ENCODE measurements at places on chromosomes 13 and 19.

DNA sequence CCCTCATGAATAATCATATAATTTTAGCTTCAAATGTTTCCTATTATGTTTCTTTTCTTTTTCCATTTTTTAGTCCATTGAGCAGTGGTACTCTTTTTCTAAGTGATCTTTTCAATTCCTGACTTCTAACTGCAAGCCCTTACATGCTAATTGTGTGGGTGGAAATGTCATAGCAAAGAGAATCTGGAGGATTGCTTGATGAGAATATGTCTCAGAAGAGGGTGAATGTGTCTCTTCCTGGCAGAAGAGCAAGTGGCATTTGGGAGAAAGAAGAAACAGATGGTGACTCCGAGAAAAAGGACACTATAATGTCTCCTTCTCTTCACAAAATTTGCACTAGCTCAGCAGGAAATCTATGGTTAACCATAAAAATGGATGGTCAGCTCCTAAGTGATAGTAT lies 2320.0 kb downstream of the PCDH9 start:
- no peaks in the 10 kb centered on the region for H3K27me3 ChIP-seq
- no peaks in the 10 kb centered on the region for H3K36me3 ChIP-seq
- H3K27ac ChIP-seq: no peak overlapping the region
- H3K4me1 ChIP-seq: peaks cover 13% of the 10 kb centered on the region
- H3K4me3 ChIP-seq: no peak overlapping the region
- DNase-seq: no peak

DNA sequence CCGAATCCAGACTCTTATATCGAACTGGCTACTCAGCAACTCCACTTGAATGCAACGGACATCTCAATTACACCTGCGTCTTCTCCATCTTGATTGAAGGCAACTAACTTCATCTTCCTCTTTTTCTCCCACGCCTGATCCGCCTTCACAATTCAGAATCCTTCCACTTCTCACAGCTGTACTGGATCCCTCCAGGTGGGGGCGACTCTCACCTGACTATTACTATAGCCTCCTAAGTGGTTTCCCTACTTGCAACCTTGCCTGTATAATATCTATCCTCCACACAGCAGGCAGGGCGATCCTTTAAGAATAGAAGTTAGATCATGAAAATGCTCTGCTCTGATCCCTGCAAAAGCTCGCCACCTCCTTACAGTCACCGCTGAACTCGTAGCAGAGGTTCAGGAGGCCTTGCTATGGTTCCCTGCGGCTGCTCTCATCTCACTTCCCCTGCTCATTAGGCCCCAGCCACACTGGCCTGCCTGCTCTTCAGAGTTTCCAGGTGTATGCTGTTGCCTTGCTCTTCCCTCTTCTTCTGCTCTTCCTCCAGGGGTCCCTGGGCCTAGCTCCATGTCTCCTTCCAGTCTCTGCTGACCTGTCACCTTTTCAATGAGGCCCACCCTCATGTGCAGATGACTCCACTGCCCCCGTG lies 31.9 kb downstream of the RFXAP start:
- H3K4me3 ChIP-seq: no peak overlapping the region
- no peak overlapping the region for H3K27ac ChIP-seq
- H3K27me3 ChIP-seq: no peaks in the 10 kb centered on the region
- H3K4me1 ChIP-seq: no peaks in the 10 kb centered on the region
- no peaks in the 10 kb centered on the region for H3K36me3 ChIP-seq

- H3K4me3 ChIP-seq: no peak overlapping the region
- H3K27ac ChIP-seq: no peak overlapping the region
- H3K4me1 ChIP-seq: no peaks in the 10 kb centered on the region
- no peaks in the 10 kb centered on the region for H3K36me3 ChIP-seq
- DNase-seq: no peak
Measured at GRCh38 chr19:32720936-32721250, 1.3 kb downstream of the TDRD12 start.

DNA sequence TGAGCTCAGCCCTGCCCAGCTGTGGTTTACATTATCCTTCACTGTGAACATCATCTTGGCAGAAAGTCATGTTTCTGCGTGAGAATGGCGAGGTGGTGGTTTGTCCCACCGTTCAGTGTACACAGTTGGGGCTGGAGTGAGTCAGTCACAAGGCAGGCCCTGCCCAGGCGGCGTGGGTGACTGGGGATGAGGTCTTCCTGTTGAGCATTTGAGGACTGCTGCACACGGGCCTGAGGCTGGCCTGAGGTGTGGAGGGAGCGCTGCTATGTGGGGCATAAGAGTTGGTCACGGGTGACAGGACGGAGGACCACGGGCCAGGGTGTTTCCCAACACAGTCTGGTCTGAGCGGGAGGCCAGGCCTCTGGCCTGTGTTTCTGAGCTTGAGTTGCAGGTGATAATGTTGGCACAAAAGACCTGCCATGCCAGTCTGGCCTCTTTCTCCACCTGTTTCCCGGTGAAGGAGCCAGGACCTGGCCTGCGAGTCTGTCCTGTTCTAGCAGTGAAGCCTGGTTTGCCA lies 13.4 kb upstream of the C19orf33 start:
- peaks cover 34% of the 10 kb centered on the region for H3K4me1 ChIP-seq
- no peaks in the 10 kb centered on the region for H3K27me3 ChIP-seq
- no peak overlapping the region for H3K4me3 ChIP-seq

- no peak within 1 kb of the TSS for H3K27ac ChIP-seq
- peaks cover 56% of the 10 kb centered on the region for H3K27me3 ChIP-seq
- no peaks in the 10 kb centered on the region for H3K36me3 ChIP-seq
- DNase-seq: peak; percentile 40
- peak within 1 kb of the TSS; percentile 87 for H3K4me3 ChIP-seq
- H3K4me1 ChIP-seq: no peaks in the 10 kb centered on the region
Measured at GRCh38 chr19:49441210-49441959, at the start of gene SLC17A7. Gene SLC17A7 (minus strand): TSS chr19:49441527. CDS start chr19:49441379, 148 bp downstream.

DNA sequence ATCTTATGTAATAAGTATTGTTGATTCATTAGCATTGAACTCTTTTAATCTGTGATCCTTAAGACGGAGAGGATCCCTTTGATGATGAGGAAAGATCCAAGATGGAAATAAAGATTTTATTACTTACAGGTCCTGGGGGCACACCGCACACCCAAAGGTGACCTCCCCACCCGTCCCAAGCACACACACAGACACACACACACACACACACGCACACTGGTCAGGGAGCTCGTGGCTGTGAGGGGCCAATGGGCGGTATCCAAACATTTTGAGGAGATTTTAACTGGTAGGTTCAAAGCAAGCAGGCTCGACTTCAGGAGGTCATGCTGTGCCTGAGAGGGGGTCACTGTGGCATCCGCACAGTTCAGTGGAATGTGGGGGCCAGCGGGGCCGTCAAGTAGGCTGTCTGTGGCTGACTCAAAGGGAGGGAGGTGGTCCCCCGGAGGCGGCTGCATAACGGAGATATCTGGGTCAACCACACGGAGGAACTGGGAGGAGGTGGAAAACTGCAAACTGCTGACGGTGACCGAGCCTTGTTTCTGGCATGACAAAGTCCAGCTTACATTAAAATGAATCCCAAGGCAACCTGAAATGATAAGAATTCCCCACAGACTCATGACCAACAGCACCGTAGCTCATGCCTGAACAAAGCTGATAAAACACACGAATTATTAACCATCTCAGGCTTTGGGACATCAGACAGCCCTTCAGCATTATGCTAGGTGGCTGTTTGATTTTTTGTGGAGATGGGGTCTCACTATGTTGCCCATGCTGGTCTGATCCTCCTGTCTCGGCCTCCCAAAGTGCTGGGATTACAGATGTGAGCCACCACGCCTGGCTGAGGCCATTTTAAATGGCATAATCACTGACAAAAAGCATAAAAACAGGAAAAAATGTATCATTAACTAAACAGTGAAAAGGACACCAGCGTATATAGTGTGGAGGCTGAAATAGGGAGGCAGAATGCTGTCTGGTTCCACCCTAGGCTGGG lies 20.9 kb upstream of the SIGLEC11 start:
- no peak for DNase-seq
- no peaks in the 10 kb centered on the region for H3K4me1 ChIP-seq
- no peak overlapping the region for H3K27ac ChIP-seq
- H3K4me3 ChIP-seq: no peak overlapping the region
- H3K27me3 ChIP-seq: no peaks in the 10 kb centered on the region

DNA sequence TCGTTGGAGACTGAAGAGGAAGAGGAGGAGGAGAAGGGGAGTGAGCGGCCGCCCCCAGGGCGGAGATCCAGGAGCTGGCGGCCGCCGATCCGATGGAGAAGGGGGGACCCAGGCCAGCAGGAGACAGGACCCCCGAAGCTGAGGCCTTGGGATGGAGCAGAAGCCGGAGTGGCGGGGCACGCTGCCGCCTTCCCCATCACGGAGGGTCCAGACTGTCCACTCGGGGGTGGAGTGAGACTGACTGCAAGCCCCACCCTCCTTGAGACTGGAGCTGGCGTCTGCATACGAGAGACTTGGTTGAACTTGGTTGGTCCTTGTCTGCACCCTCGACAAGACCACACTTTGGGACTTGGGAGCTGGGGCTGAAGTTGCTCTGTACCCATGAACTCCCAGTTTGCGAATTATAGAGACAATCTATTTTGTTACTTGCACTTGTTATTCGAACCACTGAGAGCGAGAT lies 1.8 kb downstream of the GADD45B start:
- peak overlapping the region; percentile 100 for H3K4me3 ChIP-seq
- H3K4me1 ChIP-seq: peaks cover 5% of the 10 kb centered on the region
- peak overlapping the region; percentile 67 for H3K27ac ChIP-seq
